Epithelial cell of esophagus (primary cell): ENCODE measurements at places on chromosomes 12 and 14.

DNA sequence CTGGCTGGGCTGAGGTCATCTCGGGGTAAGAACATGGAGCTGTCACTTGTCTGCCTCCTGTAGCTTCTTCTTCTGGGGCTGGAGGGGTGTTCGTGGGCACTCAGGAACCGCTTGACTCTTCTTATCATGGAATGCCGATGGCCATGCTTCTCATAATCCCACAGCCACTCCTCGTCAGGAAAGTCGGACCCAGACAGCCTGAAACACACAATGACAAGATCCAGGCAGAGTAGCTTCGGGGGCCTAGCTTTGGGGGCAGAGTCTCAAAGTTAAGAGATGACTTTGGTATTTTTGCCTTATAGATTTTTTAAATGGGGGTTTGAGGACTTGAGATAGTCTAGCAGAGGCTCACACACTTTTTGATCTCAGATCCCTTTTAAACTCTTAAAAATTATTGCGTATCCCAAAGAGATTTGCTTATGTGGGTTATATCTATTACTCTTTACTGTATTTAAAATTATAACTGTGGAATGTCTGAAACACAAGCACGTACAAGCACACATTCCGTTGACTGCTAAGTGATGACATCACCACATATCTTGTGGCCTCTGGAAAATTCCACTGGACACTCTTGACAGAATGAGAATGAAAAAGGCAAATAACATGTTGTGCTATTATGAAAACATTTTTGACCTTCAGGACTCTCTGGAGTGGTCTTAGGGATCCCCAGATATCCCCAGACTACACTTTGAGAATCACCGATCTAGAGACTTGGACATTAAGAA, 43.3 kb downstream of the BEST3 start:
- peak; percentile 86 for DNase-seq

DNA sequence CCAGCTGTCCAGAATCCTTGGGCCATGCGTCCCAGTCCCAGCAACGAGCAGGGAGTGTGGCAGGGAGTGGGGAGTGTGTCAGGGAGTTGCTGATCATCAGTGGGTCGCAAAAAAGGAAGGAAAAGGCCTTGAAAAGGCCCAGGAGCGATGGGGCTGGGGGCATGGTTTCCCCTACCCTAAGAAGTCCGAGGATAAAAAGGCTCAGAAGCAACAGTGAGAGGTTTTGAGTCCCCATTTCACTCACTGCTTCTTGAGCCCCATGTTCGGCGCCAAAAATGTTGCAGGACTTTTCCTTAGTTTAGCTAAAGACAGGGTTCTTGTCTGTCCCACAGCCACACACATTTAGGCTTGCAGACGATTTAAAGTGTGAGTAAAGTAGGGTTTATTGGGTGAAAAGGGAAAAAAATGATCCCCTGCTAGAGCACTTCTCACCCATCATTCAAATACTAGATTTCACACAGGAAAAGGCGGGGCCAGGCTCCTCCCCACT, 189.5 kb downstream of the KCNC2 start:
- no peak for DNase-seq

- DNase-seq = no peak
Measured at GRCh38 chr12:46124132-46124847, 133.9 kb upstream of the SCAF11 start.

DNA sequence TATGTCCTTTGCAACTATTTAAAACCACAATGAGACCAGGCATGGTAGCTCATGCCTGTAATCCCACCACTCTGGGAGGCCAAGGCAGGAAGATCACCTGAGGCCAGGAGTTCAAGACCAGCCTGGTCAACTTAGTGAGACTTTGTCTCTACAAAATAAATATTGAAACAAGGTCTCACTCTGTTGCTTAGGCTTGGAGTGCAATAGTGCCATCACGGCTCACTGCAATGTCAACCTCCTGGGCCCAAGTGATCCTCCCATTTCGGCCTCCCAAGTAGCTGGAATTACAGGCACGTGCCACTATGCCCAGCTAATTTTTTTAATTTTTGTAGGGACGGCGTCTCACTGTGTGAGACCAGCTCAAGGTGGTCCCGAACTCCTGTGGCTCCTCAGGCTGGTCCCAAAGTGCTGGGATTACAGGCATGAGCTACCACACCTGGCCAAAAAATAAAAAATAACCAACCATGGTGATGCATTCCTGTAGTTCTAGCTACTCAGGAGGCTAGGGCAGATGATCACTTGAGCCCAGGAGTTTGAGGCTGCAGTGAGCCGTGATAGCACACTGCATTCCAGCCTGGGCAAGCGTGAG, 955 bp upstream of the FITM1 start:
- DNase-seq = no peak

- no peak for DNase-seq
Measured at GRCh38 chr12:114399664-114400211, 6.2 kb downstream of the TBX5 start.

- no peak for DNase-seq
Measured at GRCh38 chr12:3202096-3202495, 124.9 kb downstream of the TSPAN9 start.

DNA sequence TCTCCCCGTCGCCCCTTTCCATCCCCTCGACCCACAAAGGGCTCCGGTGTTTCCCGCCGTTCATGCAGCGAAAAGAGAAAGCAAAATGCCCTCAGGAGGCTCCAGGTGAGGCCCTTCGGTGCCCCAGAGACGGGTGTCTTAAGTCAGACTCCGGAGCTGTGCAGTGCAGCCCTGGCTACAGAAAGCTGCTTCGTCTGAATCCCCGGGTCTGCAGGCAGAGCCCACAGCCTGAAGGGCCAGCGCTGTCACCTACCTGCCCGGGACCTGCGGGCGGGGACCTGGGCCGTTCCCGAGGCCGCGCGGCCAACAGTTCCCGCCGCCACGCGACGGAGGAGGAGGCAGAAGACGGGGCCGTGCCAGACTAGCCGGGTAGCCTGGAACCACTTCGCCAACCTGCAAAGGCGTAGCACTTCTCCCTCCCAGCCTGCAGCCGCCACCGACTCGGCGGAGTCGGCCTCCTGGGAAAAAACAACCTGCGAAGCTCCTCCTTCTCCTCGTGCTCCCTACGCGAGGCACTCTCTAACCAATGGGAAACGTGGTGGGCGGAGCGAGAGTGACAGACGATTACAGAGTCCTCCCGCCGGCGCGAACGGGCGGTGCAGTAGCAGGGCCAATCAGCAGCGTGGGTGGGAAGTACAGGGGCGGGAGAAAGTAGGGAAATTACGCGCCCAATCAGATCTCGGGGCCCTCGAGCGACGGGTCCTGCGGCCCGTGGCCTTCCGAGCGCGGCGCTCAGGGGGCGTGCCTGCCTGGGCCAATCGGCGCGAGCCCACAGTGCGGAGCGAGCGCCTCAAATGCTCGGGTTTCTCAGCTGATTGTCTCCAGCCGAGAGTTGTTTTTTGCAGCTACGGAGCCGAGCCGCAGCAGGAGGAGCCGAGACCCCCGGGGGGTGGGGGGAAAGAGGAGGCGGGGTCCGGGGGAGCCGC, at the start of the genes GPR137C and TXNDC16:
Gene GPR137C (plus strand): TSS at position 774 of the 926 bp plus-strand sequence. CDS start 312 bp downstream, outside the sequence.
Gene TXNDC16 (minus strand): TSS at position 443 of the 926 bp plus-strand sequence. CDS start 8,948 bp downstream, outside the sequence.
- DNase-seq = peak; percentile 100

DNA sequence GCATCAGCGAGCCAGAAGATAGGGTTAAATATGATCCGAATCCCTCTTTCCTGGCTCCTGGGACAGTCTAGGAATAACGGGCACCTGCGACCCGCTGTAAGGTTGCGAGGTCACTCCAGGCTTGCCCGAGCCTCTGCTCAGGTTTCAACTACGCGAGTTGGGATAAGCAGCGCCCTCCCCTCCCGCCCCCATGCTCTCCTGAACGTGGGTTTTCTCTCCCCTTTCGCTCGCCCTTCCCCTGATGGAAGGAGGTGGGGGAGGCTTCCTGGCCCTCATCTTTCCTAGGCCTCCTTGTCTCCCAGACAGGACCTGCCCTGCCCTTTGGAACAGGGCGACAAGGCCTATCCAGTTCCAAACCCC, 753 bp upstream of the ATP5MC2 start:
- no peak for DNase-seq

- no peak for DNase-seq
Measured at GRCh38 chr12:2319737-2320506, 267.1 kb downstream of the CACNA1C start.

DNA sequence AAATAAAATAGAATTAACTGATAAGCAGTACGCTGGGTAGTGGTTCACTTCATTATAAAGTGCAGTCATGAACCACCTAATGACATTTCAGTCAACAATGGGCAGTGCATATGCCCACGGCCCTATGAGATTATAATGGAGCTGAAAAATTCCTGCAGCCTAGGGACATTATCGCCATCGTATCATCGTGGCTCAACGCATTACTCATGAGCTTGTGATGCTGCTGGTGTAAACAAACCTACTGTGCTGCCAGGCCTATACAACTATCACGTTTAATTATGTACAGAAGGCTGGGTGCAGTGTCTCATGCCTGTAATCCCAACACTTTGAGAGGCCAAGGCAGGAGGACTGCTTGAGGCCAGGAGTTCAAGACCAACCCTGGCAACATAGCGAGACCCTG, 62.3 kb upstream of the TMEM263 start:
- peak; percentile 18 for DNase-seq

- no peak for DNase-seq
Measured at GRCh38 chr12:79549531-79550271, 141.1 kb downstream of the PAWR start.

- DNase-seq = no peak
Measured at GRCh38 chr14:77125823-77126325, 15.7 kb downstream of the ZDHHC22 start.

- DNase-seq = no peak
Measured at GRCh38 chr14:20675669-20676068, 8.7 kb upstream of the RNASE4 start.

DNA sequence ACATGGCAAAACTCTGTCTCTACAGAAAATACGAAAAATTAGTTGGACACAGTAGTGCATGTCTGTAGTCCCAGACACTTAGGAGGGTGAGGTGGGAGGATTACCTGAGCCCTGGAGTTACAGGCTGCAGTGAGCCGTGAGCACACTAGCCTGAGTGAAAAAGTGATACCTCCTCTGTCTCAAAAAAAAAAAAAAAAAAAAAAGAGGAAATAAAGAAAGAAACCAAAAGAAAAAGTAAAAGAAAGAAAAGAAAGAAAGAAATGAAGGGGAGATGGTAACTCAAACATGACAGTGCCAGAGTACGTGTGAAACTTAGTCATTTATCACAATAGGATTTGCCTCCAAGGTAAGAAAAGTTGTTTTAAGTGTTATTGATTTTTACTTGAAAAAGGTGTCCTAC, 407.0 kb upstream of the MGAT4C start:
- DNase-seq = no peak

DNA sequence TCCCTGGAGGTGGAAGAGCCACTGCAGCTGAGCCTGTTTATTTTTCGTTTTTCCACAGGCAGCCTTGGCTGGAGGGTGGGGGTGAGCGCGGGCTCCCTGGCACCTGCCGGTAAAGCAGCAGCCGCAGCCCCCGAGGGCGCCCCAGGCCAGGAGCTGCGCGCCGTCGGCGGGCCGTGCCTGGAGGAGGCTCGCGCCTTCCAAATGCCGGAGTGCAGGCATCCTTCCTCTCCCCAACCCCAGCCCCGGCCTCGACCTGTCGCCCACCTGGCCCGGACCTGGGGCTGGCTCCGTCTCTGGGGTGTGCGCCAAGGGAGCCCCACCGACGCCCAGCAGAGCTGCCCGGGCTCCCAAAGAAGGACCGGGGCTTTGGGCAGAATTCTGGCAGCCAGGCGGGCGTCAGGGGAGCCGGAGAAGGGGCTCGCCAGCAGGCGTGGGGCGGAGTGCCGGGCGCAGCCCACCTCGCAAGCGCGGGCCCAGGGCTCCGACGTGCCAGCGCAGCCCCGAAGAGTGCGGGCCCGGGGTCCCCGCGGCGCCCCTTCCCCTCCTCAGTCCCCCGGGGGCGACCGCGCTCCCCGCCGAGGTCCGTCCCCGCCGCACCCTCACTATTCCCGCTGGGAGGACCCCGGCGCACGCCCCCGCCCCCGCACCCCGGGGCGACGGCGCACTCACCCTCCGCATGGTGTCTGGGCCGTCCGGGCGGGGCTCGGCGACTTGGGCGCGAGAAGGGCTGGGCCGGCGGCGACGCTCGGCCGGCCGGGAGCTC, 130.3 kb downstream of the NDUFA12 start:
- no peak for DNase-seq

DNA sequence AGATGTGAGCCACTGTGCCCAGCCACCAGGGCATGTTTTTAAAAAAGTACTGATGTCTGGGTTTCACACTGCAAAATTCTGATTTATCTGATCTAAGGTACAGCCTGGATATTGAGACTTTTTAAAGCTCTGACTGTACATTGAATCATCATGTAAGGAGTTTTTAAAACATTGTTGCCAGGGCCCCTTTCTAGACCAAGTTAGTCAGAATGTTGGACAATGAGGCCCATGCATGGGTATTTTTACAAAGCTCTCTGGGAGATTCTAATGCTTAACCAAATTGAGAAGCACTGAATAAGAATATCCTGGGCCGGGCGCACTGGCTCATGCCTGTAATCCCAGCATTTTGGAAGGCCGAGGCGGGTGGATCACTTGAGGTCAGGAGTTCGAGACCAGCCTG, 16.7 kb downstream of the TMEM19 start:
- DNase-seq = peak; percentile 50

DNA sequence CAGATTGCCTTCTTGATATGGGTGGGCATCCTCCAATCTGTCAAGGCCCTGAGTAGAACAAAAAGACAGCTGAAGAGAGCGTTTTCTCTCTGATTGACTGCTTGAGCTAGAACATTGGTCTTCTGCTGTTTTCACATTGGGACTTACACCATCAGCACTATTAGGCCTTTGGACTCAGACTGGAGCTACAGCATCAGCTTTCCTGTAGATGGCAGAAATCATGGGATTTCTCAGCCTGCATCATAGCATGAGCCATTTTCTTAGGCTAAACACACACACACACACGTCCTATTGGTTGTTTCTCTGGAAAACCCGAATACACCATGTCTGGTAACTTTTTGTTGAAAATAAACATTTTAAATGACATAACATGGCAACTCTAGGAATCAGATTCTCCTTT, 15.8 kb upstream of the PPM1A start:
- DNase-seq = no peak

- DNase-seq = no peak
Measured at GRCh38 chr12:34303091-34303870, 281.0 kb downstream of the ALG10 start.

GRCh38 chr12:100672075-100672592, 98.7 kb downstream of the GAS2L3 start:
- DNase-seq = peak; percentile 20

DNA sequence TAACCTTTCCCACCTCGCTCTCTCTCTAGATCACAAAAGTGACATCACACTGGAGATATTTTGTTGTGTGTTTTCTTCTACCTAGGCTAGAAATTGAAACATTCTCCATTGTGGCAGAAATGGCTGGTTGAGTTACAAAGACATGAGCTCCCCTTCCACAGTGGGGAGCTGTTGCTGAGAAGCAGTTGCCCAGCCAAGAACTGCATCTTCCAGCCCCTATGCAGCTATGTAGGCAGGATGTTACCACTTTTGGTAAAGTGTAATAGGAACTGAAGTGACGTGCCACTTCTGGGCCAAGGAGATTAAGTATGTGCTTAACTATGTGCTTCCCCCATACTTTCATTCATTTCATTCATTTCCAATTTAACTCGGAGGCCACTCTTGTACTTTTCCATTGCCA, 138.7 kb upstream of the E2F7 start:
- DNase-seq = peak; percentile 18

GRCh38 chr12:80752464-80752863, 35.8 kb downstream of the MYF5 start:
- peak; percentile 4 for DNase-seq

GRCh38 chr12:68805592-68806120, 2.3 kb upstream of the MDM2 start:
- peak; percentile 72 for DNase-seq

GRCh38 chr12:86914721-86915120, 658.5 kb upstream of the MGAT4C start:
- peak; percentile 71 for DNase-seq

- DNase-seq = peak; percentile 72
Measured at GRCh38 chr12:104177663-104178501, 37.7 kb upstream of the TXNRD1 start.
